Astrocyte (in vitro differentiated cells and primary cell): ENCODE measurements at places on chromosomes 4 and X. TPM values are rescaled to one million over a fixed set of nuclear protein-coding genes. Genes with fewer than 3 reads are reported as not detected.

ASMT gene
- total RNA-seq = not detected in 2 replicates

GRCh38 chr4:64407000-64407399 is 2.2 kb downstream of the TECRL start:
- no peak for DNase-seq

DNA sequence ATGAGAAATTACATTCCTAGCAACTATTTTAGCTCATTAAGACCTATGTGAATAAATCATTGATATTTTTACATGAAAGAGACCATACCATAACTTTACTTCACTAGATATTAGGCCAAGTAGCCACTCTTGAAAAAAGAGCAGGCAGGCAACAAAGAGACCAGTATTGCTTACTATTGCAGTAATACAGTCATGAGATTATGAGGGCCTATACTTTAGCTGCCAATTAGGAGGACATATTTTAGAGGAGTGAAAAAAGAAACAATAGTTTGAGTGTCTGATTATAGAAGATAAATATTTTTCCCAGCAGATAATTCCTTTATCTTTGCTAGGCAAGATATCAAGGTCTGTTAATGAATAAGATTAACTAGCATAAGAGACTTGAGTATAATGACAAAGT is 739.0 kb downstream of the GRID2 start:
- no peak for DNase-seq

DNA sequence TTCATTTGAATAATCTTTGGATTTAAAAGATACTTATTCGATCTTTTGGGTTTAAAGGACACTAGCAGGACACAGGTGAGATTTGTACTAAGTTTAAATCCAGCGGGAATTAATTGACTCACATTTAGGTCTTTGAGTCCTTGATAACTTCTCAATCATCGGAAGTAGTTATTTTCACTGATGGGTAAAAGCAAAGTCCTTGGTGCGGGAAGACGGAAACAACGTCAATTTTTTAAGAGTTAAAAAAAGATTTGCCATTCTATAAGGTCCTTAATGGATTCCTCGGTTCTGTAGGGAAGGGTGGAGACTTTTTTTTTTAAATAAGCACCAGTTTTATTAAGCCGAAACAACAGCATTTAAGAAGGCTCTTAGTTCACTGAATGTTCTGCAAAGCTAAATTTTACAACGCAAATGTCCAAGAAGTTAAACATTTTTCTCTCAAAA is 2.9 kb downstream of the TMSB4X start:
- no peak for DNase-seq

ATOH1 gene
- not detected in 2 replicates for total RNA-seq

GRID2 gene
- 0.07 and 0.14 TPM in 2 replicates for total RNA-seq

CXCL10 gene
- 12.9 and 16.6 TPM in 2 replicates for total RNA-seq

GRCh38 chr4:55154933-55155332 is 29.5 kb upstream of the KDR start:
- no peak for DNase-seq

ADAM29 gene
- not detected in 2 replicates for total RNA-seq

DNA sequence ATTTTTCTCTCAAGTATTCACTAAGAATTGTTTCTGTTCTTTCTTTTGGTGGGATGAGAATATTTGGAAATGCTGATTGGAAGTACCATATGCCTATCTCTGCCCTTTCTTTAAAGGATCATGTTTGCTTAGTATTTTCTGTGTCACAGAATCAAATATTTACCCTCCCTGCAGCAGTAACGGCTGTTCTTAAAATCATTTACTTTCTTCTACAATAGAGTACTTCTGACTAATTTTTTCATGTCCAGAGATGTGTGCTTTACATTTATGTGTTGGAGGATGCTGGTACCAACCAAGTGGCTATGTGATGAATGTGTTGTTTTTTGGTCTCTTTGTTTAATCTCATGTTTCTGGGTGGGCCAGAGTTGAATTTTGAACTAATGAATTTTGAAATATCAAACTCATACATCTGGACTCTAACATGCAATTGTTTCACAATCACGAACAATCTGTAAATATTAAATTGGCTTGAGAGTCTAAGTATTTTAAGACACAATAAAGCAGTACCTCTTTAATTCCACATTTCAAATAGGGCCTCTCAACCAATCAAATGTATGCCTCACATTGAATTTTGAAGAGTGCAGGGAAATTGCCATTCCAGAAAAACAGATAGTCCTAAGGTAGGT is 59.4 kb upstream of the ARSJ start:
- no peak for DNase-seq

TDO2 gene
- 0.24 TPM in 1 of 2 replicates, not detected in the other for total RNA-seq

DNA sequence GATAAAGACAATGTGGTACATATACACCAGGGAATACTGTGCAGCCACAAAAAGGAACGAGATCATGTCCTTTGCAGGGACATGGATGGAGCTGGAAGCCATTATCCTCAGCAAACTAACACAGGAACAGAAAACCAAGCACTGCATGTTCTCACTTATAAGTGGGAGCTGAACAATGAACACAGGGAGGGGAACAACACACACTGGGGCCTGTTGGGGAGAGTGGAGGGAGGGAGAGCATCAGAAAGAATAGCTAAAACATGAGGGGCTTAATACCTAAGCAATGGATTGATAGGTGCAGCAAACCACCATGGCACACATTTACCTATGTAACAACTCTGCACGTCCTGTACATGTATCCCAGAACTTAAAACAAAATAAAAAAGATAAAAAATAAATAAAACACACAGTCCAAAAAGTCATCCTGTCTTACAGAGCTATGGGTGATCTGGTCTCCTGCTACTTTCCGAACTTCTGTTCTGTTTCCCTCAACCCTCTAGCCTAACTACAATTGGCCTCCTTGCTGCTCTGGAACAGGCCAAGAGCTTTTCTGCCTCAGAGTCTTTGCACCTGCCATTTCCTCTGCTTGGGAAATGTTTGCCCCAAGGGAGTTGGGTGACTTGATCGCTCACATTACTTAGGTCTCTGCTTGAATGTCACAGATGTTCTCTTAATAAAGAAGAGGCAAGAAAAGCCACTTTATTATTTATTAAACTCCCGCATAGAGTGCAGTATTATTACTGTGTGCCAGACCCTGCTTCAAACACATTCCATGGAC is 1.1 kb upstream of the CD38 start:
- DNase-seq = no peak

DNA sequence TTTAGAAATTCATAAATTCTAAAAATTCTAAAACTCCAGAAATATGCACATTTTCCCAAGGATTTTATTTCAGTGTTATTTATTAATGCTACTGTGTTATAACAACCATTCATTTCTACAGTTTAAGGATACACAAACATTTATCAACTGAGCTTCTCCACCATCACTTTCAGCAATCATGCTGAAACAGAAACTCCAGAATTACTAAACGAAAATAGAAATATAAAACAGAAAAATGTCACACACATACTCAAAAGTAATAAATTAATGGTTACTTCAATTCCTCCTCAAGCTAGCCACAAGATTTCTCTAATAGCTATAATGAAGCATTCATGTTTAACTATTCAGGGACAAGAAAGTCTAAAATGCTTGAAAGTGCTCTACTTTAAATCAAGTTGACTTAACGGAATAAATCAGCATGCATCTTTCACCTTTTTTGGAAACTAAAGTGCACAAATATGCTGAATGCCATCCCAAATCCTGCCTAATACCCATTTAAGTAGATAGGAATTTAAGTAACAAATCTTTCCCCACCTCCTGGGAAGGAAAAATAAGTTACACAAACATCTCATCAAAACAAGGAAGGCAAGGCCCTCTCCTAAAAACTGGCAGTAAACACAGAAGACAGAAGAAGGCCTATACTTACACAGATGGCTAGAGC is 563 bp downstream of the FAM13A start:
- DNase-seq = no peak

GRCh38 chrX:22395372-22395771 is 122.7 kb downstream of the CBLL2 start:
- DNase-seq = peak; percentile 71

DNA sequence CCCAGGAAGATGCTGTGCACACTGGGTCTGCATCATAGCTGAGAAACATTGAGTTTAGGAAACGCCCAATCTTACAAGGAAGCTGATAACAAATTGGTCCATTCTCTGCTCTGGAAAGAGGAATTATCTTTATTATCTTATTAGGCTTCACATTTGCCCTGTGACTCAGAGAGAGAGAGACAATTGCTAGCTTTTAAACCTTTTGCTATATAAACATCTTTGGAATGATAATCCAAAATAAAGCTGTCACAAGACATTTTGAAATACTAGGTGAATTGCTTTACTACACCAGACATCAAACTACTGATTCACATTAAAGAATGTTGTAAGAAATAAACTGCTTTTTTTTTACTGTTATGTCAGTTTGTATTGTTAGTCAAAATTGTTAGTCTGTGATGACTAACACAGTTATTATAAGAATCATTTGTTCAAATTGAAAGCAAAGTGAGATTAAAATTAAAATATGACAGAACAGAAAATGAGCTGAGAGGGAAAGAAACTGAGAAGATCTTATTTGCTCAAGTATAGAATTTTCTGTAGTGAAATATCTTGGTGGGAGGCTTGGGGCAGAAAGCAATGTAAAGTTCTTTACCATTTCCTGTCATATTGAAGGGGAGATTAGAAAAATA is 765.4 kb upstream of the PCDH10 start:
- DNase-seq = peak; percentile 8

- no peak for DNase-seq
Measured at GRCh38 chr4:48636911-48637310, 143.2 kb downstream of the FRYL start.

NKX1-1 gene
- not detected in 2 replicates for total RNA-seq

DNA sequence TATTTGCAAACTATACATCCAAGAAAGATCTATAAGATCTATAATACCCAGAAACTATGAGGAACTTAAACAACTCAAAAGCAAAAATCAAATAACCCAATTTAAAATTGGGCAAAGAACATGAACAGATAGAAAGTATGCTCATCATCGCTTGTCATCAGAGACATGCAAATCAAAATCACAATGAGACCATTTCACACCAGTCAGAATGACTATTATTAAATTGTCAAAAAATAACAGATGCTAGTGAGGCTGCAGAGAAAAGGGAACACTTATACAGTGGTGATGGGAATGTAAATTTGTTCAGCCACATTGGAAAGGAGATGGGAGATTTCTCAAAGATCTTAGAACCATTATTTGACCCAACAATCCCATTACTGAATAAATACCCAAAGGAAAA is 1451.7 kb upstream of the ADGRL3 start:
- DNase-seq = no peak

GRCh38 chr4:3489451-3489962 is 26.4 kb downstream of the DOK7 start:
- no peak for DNase-seq

DNA sequence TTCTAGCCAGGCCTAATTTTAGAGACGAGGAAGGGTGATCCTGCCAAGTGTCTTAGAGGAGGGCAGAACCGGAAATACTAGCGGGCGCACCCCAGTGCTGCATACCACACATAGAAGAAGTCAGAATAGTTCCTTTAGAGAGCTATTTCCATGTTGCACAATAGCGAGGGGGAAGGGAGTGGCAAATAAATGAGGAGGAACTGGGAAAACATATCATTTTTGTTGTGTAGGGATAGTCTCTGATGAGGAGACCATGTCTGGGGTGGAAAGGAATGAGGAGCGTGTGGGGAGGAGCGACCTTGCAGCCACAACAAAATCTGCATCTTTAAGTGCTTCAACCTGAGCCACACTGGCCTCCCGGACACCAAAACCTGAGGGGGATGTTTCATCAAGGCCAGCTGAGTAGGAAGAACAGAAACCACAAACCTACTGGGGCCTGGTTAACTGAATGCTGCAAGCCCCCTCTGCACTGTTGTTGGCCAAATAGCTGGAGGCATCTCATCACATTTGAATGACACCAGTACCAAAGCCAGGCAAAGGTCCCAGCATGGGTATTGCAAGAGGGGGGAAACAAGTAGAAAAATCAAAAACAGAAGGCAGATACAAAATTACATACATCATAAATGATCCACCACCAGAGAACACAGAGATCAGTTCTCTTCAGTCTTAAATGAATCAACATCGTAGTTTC is 26.7 kb upstream of the C1QTNF7 start:
- peak; percentile 71 for DNase-seq

DNA sequence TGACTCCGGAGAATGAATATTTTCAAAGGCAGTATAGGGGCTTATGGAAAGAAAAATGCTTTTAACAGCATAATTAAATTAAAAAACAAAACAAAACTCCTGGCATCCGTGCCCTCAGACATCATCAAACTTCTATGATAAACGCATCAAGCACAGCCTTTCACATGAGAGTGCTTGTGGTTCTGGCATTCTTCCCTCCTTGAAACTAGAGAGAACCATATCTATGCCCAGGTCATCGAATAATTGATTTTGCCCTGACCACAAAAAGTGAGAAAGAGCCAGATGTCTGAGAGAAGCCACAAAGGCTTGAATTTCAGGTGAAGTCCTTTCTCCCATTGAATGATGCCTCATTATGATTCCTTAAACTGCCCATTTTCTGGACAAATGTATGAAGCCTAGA is 286.8 kb downstream of the CBLL2 start:
- DNase-seq = peak; percentile 58

DNA sequence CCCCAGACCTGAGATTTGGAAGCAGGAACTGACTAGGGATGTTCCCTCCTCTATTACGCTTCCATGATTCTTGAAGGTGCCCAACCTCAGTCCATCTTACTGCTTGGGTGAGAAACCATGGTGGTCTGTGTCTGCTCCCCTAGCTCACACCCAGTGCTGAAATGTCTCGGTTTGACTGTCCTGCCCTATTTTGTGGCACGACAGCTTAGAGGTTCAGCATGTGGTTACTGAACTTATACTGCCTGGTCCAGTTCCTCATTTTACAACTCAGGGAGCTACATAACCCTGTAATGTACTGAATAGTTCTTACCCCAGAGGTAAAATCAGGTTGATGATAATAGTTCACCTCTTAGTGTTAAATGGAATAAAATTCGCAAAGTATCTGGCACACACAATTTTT is 203.1 kb downstream of the RBM46 start:
- DNase-seq = no peak

- no peak for DNase-seq
Measured at GRCh38 chrX:25125483-25125882, 109.7 kb upstream of the ARX start.

GRCh38 chr4:143616771-143617170 is 83.7 kb downstream of the FREM3 start:
- DNase-seq = peak; percentile 94

NOX1 gene
- total RNA-seq = not detected in 2 replicates
